ENCODE measurements at places on chromosomes 16 and 17.

DNA sequence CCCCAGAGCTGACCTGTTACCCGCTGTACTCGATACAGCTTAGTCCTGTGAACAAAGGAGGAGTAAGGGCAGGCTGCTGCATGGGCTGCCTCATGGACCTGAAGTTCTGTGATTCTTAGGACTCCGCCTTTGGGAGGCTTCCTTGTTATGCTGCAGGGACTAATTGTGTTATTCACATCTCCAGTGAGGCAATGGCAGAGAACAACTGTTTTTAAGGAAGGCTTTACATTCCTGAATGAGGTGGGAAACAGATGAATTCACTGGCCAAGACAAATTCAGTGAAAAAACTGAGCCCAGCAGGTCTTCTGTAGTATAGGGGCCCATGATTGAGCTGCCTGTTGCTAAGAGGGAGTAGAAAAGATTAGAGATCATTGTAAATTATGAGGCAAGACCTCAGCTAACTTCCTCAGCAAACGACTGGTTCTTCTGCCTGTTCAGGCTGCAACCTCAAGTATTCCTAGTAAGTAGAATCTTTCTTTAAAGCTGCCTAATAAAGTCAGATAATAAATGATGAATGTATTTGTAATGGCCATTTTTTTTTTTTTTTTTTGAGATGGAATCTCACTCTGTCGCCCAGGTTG, 26.3 kb downstream of the ADORA2B start:
- DNase-seq = no peak

GRCh38 chr16:53131050-53131362, 76.2 kb downstream of the CHD9 start:
- no peak for DNase-seq

- DNase-seq = no peak
Measured at GRCh38 chr17:38731526-38732294, 1.6 kb downstream of the CISD3 start.

DNA sequence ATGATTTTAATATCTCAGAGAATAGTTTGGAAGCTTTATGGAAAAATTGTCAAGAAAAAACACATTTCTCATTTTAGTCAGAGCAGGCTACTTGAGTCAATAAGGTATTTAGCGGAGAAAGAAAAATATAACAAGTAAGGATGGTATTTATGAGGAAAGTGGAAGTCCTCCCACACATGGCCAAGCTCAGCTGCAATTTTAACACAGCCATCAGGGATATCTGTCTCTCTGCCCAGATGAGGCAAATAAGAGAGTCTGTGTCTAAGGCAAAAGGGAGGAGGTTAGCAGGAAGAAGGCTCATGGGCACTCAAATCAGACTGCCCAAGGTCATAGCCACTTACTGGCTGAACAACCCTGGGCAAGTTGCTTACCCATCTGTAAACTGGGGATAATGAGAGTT, 5.2 kb upstream of the CMTM2 start:
- peak; percentile 20 for DNase-seq

GRCh38 chr16:61817583-61818278, 218.5 kb downstream of the CDH8 start:
- no peak for DNase-seq

DNA sequence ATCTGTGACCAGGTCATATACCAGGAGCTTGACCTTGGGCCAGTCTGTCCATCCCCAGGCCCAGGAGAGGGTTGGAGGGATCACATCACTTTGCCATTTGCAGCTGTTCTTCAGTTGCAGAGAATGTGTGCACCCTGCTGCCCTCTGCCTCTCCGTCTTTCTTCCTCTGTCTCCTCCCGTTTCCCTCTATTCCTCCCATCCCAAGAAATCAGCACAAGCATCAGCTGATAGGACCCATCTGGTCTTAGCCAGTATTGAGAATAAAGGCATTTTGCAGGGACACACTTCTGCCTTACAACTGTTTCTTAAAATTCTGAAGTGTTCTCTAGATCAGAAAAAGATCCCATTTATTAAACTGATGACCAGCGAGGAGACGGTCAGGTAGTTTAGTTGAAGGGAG, 368.7 kb downstream of the CPPED1 start:
- no peak for DNase-seq

DNA sequence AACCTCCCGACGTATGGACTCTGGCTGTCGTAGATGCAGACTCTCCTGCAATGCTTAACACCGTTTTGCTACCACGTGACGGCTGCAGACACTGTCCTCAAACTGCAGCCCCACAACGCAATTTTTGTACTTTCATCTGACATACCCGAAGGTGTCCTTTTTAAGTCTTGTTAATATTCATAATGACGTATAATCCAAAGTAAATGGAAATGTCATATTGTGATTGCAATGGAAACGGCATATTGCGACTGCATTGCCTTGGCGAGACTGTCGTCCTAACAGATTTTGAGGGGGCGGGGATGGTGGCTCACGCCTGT, 79.3 kb upstream of the TBC1D3K start:
- DNase-seq = no peak

- DNase-seq = no peak
Measured at GRCh38 chr17:71224824-71225575, 895.8 kb upstream of the SOX9 start.

GRCh38 chr16:17347624-17348023, 123.1 kb downstream of the XYLT1 start:
- no peak for DNase-seq

Data from cardiac fibroblast (primary cell).